ENCODE measurements at places on chromosomes 3 and 15. TPM values are rescaled to one million over a fixed set of nuclear protein-coding genes. Genes with fewer than 3 reads are reported as not detected.

GRCh38 chr15:85825719-85826118, 31.0 kb upstream of the KLHL25 start:
- H3K27ac ChIP-seq: no peak overlapping the region
- H3K36me3 ChIP-seq: no peaks in the 10 kb centered on the region
- no peak overlapping the region for H3K4me3 ChIP-seq
- no peaks in the 10 kb centered on the region for H3K27me3 ChIP-seq

DNA sequence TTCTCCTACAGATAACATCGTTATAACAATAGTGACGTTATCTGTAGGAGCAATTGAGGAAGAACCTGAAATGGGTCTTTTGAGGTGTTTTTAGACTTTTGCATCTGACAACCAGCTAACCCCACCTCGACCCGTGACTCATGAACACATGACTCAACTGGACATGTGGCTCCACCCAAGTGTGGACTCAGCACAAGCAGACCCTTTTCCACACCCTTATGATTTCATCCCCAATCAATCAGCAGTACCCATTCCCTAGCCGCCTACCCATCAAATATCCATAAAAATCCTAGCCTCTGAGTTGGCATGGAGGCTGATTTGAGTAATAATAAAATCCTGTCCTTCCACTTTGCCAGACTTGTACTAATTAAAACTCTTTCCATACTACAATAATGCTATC, 255.4 kb downstream of the ARPP21 start:
- H3K27ac ChIP-seq: no peak overlapping the region
- no peaks in the 10 kb centered on the region for H3K36me3 ChIP-seq
- DNase-seq: no peak
- no peaks in the 10 kb centered on the region for H3K4me1 ChIP-seq
- no peaks in the 10 kb centered on the region for H3K27me3 ChIP-seq

GRCh38 chr15:76309601-76310330, 1.5 kb downstream of the ETFA start:
- peaks cover 5% of the 10 kb centered on the region for H3K4me1 ChIP-seq
- DNase-seq: no peak
- H3K27ac ChIP-seq: no peak overlapping the region
- H3K4me3 ChIP-seq: peak overlapping the region; percentile 80
- no peaks in the 10 kb centered on the region for H3K27me3 ChIP-seq

DNA sequence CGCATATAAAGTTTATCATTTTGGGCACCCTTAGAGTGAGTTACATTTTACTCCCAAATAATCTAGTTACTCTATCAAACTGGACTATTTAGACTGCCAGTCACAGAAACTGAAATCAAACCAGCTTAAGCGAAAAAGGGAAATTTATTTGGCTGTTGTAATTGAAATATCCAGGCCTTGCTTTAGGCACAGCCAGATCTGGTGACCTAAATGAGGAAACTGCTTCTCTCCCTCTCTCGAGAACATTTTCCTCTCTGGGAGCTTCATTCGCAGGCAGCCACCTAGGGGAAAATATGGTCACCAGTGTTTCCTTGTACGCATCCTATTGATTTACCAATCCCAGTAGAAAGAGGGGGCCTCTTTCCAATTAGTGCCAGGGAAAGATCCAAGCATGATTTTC, 175.3 kb upstream of the MITF start:
- DNase-seq: no peak
- H3K4me1 ChIP-seq: no peaks in the 10 kb centered on the region
- no peaks in the 10 kb centered on the region for H3K36me3 ChIP-seq
- no peak overlapping the region for H3K27ac ChIP-seq
- H3K27me3 ChIP-seq: no peaks in the 10 kb centered on the region
- H3K4me3 ChIP-seq: no peak overlapping the region

APOD gene
- not detected for total RNA-seq

CACNA1D gene
- 0.25 TPM for total RNA-seq

FOXB1 gene
- total RNA-seq: 9.6 TPM

DNA sequence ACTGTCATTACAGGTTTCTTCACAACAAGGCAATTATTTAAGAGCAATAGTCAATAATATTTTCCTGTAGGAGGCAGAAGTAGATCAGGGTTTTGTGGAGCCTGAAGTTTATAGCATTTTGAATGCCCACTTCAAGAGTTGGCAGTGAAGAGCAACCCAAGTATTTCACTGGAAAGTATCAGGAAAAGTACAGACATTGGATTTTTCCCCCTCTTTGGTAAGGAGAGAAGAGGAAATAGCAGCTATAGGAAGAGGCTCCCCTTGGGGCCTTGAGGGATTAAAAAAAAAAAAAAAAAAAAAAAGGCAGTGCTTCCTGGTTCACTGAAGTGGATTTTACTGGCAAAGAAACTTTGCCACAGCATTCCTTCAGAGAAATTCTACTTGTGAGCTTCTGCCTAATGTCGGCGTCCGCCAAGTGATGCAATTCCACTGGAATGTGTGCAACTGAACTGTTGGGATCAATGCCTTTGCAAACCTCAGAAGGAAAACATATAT, 5.7 kb upstream of the CNTN6 start:
- H3K27me3 ChIP-seq: no peaks in the 10 kb centered on the region
- no peak overlapping the region for H3K27ac ChIP-seq
- no peaks in the 10 kb centered on the region for H3K36me3 ChIP-seq
- no peak overlapping the region for H3K4me3 ChIP-seq
- peak; percentile 36 for DNase-seq

DNA sequence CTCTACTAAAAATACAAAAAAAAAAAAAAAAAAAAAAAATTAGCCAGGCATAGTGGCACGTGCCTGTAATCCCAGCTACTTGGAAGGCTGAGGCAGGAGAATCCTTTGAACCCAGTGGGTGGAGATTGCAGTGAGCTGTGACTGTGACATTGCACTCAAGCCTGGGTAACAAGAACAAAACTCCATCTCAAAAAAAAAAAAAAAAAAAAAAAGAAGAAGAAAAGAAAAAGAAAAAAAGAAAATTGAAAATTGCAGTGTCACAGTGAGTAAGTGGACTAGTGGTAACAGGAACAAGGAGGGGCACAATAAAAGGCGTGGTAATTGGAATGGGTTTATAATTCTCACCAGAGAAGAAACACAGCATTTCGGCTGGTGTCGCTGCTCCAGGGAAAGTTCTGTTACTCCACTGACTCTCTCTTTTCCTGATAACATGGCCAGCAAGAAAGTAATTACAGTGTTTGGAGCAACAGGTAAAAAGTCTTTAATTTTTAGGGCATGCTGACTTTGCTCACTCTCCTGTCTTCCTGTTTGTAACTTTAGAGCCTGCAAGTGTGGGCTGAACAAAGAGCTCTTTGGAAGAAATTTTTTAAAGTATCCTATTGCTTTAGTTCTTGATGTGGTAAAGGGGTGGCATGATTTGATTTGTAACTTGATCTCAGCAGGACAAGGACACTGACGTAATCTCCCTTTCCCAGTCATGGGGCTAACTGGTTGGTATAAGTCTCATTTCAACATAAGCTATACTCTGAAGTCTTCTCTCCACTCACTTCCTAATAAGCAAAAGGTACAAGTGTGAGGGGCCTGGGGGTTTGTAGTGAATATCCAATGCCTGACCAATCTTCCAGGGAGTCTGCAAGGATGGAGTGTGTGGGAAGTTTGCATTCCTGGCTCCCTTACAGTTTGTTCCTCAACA, 22.1 kb upstream of the TRA2B start:
- no peaks in the 10 kb centered on the region for H3K27me3 ChIP-seq
- H3K4me1 ChIP-seq: peaks cover 12% of the 10 kb centered on the region

PTH1R gene
- not detected for total RNA-seq

DNA sequence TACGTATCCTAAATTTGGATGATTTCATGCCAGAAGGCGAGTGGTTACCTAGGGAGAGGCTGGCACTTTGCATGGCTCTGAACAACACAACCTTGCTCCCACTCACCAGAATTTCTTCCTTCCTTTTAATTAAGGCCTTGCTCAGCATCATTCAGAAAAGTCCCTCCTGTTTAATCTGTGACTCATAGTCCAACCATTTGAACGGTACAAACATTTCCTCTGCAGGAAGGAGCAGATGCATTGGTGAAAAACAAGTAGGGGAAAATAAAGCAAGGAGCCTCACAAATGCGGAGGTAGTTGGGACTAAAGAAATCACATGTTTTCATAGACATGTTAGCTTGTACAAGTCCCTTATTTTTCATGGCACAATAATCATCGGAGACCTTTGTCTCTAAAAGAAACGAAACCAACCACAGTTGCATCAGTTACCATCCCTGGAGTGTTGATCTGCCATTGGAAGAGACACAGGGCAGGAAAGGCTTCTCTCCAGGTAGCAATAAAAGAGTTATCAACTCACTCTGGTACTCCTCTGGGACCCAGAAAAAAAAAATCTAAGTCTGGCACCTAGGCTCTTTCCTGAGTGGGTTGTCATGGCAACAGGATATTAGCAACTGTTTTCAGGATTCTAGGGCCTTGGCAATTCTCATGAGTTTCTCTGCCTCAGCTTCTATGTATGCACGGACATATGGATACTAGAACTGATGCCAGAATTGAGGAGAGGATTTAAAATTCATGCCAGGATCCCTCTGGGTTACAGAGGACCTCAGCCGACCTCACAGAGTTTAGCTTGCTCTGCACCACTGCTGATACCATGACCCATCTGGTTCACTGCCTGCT, 255.4 kb upstream of the ARPP21 start:
- H3K27me3 ChIP-seq: no peaks in the 10 kb centered on the region
- no peak overlapping the region for H3K27ac ChIP-seq
- H3K4me3 ChIP-seq: no peak overlapping the region
- H3K36me3 ChIP-seq: no peaks in the 10 kb centered on the region

GRCh38 chr3:50605901-50606326, 5.7 kb downstream of the CISH start:
- H3K27me3 ChIP-seq: peaks cover 16% of the 10 kb centered on the region
- DNase-seq: no peak
- peaks cover 4% of the 10 kb centered on the region for H3K4me1 ChIP-seq
- H3K27ac ChIP-seq: no peak overlapping the region
- H3K4me3 ChIP-seq: no peak overlapping the region
- H3K36me3 ChIP-seq: no peaks in the 10 kb centered on the region

DNA sequence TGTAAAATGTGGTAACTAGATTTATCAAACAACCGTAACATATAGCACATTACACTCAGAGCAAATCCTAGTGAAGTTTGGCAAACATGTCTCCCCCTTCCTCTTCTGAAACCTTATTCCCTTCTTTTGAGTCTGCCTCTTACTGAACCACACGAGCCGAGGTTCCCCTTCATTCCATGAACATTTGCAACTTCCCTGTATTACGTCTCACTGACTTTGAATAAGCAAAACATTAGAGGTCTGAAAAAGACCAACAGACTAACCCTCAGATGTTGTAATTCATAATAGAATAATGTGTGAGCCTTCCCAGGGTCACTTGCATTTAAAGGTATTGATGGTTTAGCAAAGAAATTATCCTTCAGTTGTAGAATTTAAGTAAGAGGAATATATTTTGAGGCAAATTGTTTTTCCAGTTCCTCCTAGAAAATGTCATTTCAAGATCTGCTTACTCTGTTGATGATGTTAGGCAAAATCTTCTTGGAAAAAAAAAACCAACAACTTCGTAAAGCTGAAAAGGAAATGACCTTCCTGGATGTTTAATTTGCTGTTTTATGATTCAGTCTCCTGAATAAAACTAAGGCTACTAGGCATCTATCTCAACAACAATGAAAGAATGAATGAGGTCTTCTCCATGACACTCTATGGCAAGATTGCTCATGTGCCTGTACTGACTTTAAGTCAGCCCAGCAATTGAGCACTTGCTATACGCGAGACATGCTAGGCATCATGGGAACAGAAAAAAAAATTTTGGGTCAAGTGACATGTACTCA, 296.9 kb upstream of the NECTIN3 start:
- H3K4me1 ChIP-seq: no peaks in the 10 kb centered on the region
- no peaks in the 10 kb centered on the region for H3K36me3 ChIP-seq
- H3K27me3 ChIP-seq: no peaks in the 10 kb centered on the region
- no peak overlapping the region for H3K27ac ChIP-seq

RHOV gene
- not detected for total RNA-seq

AQP9 gene
- not detected for total RNA-seq

DNA sequence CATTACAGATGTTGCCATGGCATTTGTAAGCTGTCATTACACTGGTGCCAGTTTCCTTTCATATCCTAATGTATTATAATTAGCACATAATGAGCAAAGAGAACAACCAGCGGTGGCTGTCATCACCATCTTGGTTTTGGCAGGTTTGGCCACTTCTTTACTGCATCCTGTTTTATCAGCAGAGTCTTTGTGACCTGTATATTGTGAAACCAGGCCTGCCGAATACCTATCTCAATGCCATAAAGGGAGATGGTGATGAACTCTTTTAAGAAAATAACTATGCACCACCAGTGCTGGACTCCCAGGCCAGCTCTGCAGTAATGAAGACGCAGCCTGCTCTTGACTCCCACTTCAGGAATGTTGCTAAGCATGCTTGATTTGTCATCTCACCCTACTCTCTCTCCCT, 458.1 kb upstream of the NR2F2 start:
- H3K4me3 ChIP-seq: no peak overlapping the region
- H3K27me3 ChIP-seq: no peaks in the 10 kb centered on the region
- no peak for DNase-seq
- no peaks in the 10 kb centered on the region for H3K36me3 ChIP-seq
- peaks cover 26% of the 10 kb centered on the region for H3K4me1 ChIP-seq

DNA sequence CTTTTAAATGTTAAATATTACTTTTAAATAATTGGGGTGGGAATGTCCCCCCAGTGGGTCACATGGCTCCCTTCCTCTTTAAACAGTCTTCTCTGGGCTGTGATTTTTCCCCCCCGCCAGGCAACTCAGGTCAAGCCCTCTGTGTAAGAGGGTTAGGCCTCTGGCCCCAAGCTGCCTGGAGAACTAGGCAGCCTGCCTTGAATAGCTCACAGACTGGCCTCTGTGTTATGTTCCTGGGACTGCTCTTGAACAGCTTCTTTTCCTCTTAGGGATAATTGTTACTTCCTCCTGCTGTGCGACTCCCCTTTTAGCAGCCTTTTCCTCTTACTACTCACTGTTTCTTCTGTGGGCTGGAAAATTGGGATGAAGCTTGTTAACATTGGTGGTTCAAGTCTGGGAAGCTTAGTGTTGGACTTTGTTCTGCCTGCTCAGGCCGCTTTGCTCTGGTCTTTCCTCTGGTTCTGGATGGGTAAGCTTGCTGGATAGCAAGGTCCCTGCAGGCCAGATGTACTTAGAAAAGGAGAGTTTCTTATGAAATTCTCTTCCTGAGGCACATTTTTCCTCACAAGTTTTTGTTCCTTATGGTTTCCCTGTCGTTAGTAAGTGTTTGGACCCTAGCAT, 2.2 kb downstream of the TEX264 start:
- no peaks in the 10 kb centered on the region for H3K36me3 ChIP-seq
- H3K27me3 ChIP-seq: peaks cover 39% of the 10 kb centered on the region

- peaks cover 2% of the 10 kb centered on the region for H3K4me1 ChIP-seq
- no peak overlapping the region for H3K4me3 ChIP-seq
- H3K27me3 ChIP-seq: no peaks in the 10 kb centered on the region
- DNase-seq: no peak
- no peak overlapping the region for H3K27ac ChIP-seq
Measured at GRCh38 chr3:57095363-57095762, 34.9 kb downstream of the SPATA12 start.

Data from neural progenitor cell (in vitro differentiated cells).